ENCODE measurements at places on chromosomes 5 and 9. TPM values are rescaled to one million over a fixed set of nuclear protein-coding genes. Genes with fewer than 3 reads are reported as not detected.
A peak's percentile ranks its signal among the peaks of the same experiment; 100 is the strongest.

Gene NDUFAF2
- 38.6 TPM for polyA plus RNA-seq

Gene IL33
- not detected for polyA plus RNA-seq

Gene WDR36
- 18.0 TPM for polyA plus RNA-seq

Gene DMRT3
- polyA plus RNA-seq, result not detected

Gene OR1B1
- polyA plus RNA-seq, result not detected

Gene CDHR2
- polyA plus RNA-seq, result 0.26 TPM

Gene BTF3
- polyA plus RNA-seq, result 812 TPM

Gene KCNMB1
- not detected for polyA plus RNA-seq

Gene RASGRF2
- 8.3 TPM for polyA plus RNA-seq

Gene PTGES
- polyA plus RNA-seq, result 0.16 TPM

Gene PCDHA5
- not detected for polyA plus RNA-seq

Gene PTPRD
- polyA plus RNA-seq, result not detected

GRCh38 chr9:68821911-68822310 lies 116.9 kb downstream of the PIP5K1B start:
- no peak overlapping the region for H3K27ac ChIP-seq
- DNase-seq, result no peak
- H3K36me3 ChIP-seq, result no peaks in the 10 kb centered on the region
- no peaks in the 10 kb centered on the region for H3K4me1 ChIP-seq
- H3K27me3 ChIP-seq, result no peaks in the 10 kb centered on the region

- H3K4me1 ChIP-seq, result no peaks in the 10 kb centered on the region
- H3K36me3 ChIP-seq, result no peaks in the 10 kb centered on the region
- no peak overlapping the region for H3K27ac ChIP-seq
- H3K4me3 ChIP-seq, result no peak overlapping the region
- no peaks in the 10 kb centered on the region for H3K27me3 ChIP-seq
These were observed 273.2 kb upstream of the MPDZ start for GRCh38 chr9:13552606-13553215.

GRCh38 chr9:120579139-120580050 lies 572 bp downstream of the CDK5RAP2 start:
- H3K4me1 ChIP-seq, result peaks cover 58% of the 10 kb centered on the region
- H3K4me3 ChIP-seq, result peak overlapping the region; percentile 95

DNA sequence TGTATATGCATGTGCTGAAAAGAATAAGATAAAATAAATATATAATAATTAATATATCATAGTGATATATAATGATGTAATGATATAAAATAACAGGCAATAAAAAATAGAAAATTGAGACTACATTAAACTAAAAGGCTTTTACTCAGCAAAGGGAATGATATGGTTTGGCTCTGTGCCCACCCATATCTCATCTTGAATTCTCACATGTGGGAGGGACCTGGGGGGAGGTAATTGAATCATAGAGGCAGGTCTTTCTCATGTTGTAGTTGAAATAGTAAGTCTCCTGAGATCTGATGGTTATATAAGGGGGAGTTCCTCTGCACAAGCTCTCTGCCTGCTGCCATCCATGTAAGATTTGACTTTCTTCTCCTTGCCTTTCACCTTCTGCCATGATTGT lies 1550.9 kb upstream of the CDH6 start:
- no peaks in the 10 kb centered on the region for H3K4me1 ChIP-seq
- DNase-seq, result no peak
- no peaks in the 10 kb centered on the region for H3K27me3 ChIP-seq
- no peaks in the 10 kb centered on the region for H3K36me3 ChIP-seq
- H3K4me3 ChIP-seq, result no peak overlapping the region

GRCh38 chr5:143143973-143144372 lies 259.5 kb downstream of the NR3C1 start:
- H3K36me3 ChIP-seq, result peaks cover 54% of the 10 kb centered on the region
- no peaks in the 10 kb centered on the region for H3K4me1 ChIP-seq
- H3K4me3 ChIP-seq, result no peak overlapping the region
- no peaks in the 10 kb centered on the region for H3K27me3 ChIP-seq

DNA sequence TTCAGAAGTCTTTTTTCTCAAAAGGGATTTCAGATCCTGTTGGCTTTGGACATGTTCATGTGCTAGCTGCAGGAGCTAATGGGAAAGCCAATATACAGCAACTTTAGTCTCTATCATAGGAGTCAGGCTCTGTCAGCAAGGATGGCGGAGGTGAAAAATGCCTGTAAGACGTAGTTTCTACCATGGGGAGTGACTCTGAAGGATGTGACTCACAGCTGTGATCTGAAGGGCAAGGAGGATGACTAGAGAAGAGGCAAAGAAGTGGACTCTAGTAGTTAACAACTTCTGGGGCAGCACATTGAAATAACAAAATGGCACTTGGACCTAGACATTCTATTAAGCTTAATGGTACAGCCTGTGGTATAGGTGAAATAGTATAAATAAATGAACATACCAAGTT lies 3.1 kb upstream of the NDUFS4 start:
- no peaks in the 10 kb centered on the region for H3K36me3 ChIP-seq
- H3K4me1 ChIP-seq, result peaks cover 7% of the 10 kb centered on the region
- no peak overlapping the region for H3K4me3 ChIP-seq

DNA sequence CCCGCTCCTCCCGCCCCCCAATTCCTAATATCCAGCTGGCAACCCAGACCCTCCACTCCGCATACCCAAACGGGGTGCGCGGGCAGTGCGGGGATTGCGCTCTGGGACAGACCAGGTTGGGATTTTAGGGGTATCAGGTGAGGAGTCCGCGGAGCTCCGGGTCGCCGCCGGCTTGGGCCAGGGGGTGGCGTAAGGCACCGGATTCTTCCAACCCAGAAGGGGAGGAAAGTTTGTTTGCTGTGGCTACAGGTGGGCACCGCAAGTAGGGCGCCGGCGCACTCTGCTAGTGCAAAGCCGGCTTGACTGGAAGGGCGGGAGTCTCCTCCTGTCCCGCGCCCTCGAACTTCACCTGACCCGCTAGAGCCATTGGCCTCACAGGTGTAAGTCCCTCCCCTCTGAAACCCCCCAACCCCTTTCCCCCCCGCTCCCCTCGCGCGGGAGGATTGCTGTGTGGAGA lies 709 bp downstream of the IQGAP2 start:
- peak overlapping the region; percentile 96 for H3K27ac ChIP-seq
- DNase-seq, result peak; percentile 84
- H3K36me3 ChIP-seq, result peaks cover 9% of the 10 kb centered on the region
- peaks cover 68% of the 10 kb centered on the region for H3K4me1 ChIP-seq

DNA sequence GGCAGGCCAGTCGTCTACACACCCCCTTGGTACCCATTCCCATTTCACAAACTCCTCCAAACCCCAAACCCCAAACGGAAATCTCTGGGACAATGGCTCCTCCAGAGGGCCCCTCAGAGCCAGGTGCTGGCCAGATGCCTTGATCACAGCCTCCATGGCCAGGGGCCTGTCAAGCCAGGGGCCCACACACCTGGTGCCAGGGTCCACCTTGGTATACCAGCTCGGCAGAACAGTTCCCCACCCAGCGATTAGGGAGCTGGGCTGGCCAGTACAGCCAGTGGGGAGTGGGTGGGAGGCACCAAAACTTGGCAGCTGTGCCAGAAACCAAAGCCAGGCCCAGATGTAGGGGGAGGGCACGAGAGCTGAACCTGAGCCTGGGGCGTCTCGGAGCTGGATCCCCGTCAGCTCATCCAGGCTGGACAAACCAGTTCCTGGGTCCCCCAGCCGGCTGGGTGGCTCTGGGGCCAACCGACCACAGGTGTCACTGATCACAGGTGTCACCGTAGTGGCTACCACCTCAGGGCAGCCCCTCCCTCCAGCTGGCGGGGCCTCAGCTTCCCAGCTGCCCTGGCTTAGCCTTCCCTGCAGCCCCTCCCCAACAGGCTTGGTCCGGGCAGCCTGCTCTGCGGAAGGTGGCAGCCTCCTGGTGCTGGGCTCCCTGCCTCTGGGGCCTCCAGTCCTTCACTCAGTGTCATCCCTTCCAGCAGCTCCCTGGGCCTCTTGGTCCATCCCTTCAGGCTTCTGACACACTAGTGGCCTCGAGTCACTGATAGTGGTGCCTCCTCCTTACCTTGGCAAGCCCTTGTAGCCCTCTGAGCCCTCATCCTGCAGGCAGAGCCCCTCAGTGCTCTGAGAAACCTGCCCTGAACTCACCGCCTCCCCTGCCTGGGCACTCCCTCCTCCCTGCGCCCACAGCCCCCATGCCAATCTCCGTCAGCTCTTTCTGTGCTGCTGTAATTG lies 6.6 kb upstream of the RMND5B start:
- peaks cover 17% of the 10 kb centered on the region for H3K4me1 ChIP-seq
- no peaks in the 10 kb centered on the region for H3K36me3 ChIP-seq
- DNase-seq, result no peak
- no peak overlapping the region for H3K4me3 ChIP-seq

DNA sequence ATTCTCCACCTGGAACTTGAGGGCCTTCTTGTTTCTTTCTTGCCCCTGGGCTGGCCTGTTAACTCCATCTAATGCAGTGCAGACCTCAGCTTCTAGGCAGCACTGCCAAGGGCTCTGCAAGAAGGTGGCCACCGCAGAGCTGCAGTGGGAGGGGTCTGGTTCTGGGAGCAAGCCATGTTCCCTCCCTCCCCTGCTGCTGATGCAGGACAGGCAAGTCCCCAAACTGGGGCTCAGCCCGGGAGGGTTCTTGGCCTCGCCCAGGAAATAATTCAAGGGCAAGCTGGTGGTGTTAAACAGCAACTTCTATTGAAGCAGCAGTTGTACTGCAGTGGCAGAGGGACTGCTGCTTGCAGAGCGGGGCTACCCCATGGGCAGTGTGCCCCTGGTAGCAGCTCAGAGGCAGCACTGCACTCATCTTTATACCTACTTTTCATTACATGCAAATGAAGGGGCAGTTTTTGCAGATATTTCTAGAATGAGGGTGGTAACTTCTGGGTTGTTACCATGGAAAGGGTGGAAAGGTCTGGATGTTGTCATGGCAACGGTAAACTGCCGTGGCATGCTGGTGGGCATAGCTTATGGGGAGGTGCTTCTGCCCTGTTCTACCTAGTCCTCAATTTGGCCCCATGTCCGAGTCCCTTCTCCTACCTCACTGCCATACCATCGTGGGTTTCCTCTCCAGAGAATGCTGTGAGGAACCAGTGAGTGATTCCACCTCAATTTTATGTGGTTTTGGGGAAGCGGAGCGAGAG lies 82.1 kb downstream of the WDR41 start:
- no peak overlapping the region for H3K27ac ChIP-seq
- no peaks in the 10 kb centered on the region for H3K4me1 ChIP-seq
- no peak overlapping the region for H3K4me3 ChIP-seq
- DNase-seq, result no peak

DNA sequence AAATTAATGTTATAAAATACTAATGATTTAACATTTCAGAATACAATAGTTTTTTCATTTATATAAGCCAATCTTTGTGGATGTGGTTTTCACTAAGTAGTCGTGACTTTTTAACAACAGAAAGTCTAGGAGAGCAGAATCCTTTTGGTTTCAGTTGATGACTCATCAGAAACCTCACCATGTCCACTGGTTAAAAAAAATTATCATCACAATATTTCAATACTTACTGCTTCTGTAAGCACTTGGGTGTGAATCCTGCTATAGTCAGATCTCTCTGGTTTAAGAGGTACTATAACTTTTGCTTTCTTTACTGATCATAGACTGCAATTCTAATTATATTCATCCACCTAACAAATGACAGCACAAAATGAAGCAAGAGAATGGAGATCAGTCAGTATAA lies 77.2 kb downstream of the MRPS30 start:
- H3K27ac ChIP-seq, result no peak overlapping the region
- no peak overlapping the region for H3K4me3 ChIP-seq
- no peaks in the 10 kb centered on the region for H3K27me3 ChIP-seq
- H3K36me3 ChIP-seq, result no peaks in the 10 kb centered on the region

DNA sequence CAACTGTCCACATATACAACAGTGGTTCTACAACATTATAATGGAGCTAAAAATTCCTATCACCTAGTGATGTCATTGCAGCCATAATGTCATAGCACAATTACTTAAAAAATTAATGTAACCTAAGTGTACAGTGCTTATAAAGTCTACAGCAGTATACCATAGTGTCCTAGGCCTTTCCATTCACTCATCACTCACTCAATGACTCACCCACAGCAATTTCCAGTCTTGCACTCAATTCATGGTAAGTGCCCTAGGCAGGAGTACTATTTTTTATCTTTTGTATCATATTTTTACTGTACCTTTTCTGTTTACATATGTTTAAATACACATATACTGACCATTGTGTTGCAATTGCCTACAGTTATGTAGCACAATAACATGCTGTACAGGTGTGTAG lies 9.6 kb upstream of the PUM3 start:
- DNase-seq, result no peak
- no peak overlapping the region for H3K27ac ChIP-seq
- peaks cover 17% of the 10 kb centered on the region for H3K27me3 ChIP-seq
- no peak overlapping the region for H3K4me3 ChIP-seq

GRCh38 chr9:123787416-123787815 lies 142.5 kb downstream of the DENND1A start:
- H3K27me3 ChIP-seq, result no peaks in the 10 kb centered on the region
- H3K4me1 ChIP-seq, result no peaks in the 10 kb centered on the region
- H3K4me3 ChIP-seq, result no peak overlapping the region
- no peak for DNase-seq

DNA sequence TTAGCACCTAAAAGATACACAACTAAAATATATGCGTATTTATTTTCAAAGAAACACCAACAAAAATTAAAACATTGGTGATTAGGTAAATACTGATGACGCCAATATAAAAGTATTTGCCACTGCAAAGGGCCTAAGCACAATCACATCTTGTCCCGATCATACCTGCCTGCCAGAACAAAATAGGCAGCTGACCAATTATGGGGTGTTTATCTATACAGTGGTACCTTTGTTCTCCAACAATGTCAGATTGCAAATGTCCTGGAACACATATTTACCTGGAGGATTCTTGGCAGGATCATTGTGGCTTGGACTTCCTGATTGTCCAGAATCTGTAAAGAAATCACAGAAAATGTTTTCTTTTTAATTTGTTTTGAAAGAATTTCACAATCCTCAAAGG lies 134.5 kb downstream of the NFIB start:
- H3K36me3 ChIP-seq, result no peaks in the 10 kb centered on the region
- no peak overlapping the region for H3K4me3 ChIP-seq
- H3K4me1 ChIP-seq, result no peaks in the 10 kb centered on the region
- no peak overlapping the region for H3K27ac ChIP-seq
- DNase-seq, result no peak

GRCh38 chr9:2642068-2642467 lies 20.5 kb downstream of the VLDLR start:
- H3K27ac ChIP-seq, result no peak overlapping the region
- no peaks in the 10 kb centered on the region for H3K4me1 ChIP-seq
- peaks cover 5% of the 10 kb centered on the region for H3K36me3 ChIP-seq
- no peak overlapping the region for H3K4me3 ChIP-seq

GRCh38 chr5:108743319-108743718 lies 4.4 kb upstream of the FER start:
- no peak for DNase-seq
- H3K36me3 ChIP-seq, result no peaks in the 10 kb centered on the region
- H3K4me1 ChIP-seq, result peaks cover 13% of the 10 kb centered on the region
- no peak overlapping the region for H3K4me3 ChIP-seq
- H3K27ac ChIP-seq, result no peak overlapping the region

GRCh38 chr5:54590824-54591223 lies 73.3 kb downstream of the SNX18 start:
- H3K36me3 ChIP-seq, result peaks cover 5% of the 10 kb centered on the region
- no peak overlapping the region for H3K4me3 ChIP-seq
- H3K27ac ChIP-seq, result no peak overlapping the region
- H3K4me1 ChIP-seq, result peaks cover 2% of the 10 kb centered on the region
- no peak for DNase-seq

- H3K4me1 ChIP-seq, result peaks cover 19% of the 10 kb centered on the region
- DNase-seq, result no peak
- H3K27me3 ChIP-seq, result no peaks in the 10 kb centered on the region
- H3K27ac ChIP-seq, result no peak overlapping the region
- peaks cover 39% of the 10 kb centered on the region for H3K36me3 ChIP-seq
- no peak overlapping the region for H3K4me3 ChIP-seq
These were observed 37.2 kb downstream of the RCL1 start for GRCh38 chr9:4829969-4830368.

Data from naive thymus-derived CD8-positive, alpha-beta T cell (primary cell).